ENCODE measurements at places on chromosomes 2 and 18.

DNA sequence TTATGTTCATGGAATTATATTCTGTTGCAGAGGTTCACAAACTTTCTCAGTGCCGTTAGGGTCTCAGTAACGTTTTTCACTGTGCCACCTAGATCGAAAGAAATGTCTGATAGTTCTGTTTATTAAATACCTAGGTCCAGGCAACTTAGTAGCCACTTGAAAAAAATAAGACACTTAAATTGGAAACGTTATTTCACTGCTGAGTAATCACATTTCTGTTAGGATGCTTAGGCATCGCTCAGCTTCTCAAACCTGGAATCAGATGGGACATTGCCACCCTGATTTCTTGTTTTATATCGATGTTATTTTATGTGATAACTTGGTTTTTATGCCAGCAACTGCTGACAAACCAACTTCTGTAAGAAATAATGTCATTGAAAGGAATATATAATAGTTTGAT lies 36.0 kb downstream of the ACTR3 start:
- no peak for DNase-seq

DNA sequence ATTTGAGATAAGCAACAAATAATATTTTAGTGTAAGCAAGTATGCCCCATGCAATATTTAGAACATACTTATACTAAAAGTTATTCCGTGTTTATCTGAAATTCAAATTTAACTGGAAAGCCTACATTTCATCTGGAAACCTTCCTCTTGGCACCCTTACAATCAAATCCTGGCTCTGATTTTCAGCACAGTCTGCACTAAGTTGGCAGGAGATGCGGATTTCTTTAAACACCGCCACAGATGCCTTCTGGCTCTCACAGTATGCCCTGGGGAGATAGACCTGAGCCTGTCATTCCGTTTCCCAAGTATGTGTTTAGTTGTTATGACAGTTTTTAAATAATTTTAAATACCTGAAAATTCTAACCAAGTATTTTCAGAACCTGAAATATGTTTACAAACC lies 7.3 kb upstream of the MLPH start:
- DNase-seq, result no peak

DNA sequence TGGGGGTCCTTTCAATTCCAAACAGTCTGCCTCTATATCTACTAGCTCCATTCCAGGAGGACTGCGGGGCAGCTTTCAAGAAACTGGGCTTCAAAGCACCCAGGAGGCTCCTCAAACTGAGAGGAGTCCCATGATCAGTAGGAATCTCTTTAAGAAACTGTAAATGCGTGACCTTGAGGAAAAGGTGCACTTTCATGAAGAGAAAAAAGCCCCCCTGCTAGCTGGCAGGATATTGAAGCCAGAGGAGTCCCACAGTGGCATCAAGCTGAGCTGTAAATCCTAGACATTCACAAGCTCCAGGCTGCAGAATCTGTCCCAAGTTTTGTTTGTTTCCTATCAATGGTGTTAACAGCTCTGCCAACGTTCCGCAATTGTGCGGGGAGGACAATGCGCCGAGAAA lies 790.1 kb downstream of the SLC4A3 start:
- no peak for DNase-seq

DNA sequence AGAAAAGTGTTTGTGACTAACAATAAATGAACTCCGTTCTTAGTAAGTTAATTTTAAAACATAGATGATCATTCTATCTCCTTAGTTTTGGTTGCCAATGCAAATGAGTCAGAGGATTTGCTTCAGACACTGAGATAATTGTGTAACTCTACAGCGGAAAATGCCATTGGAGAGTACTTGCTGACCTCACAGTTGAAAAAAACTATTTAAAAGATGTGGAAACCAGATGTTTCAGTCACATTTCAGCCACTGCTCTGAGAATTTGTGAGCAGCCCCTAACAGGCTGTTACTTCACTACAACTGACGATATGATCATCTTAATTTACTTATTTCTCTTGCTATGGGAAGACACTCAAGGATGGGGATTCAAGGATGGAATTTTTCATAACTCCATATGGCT lies at the start of gene TNFAIP6:
Gene TNFAIP6 (plus strand): TSS at position 234 of the 400 bp plus-strand sequence. CDS start 75 bp downstream, at position 309.
- DNase-seq, result no peak

GRCh38 chr18:74397572-74397971 lies 59.5 kb downstream of the DIPK1C start:
- DNase-seq, result no peak

GRCh38 chr2:52145005-52145404 lies 1113.1 kb upstream of the NRXN1 start:
- DNase-seq, result no peak
